ENCODE measurements at places on chromosomes 16 and 17. TPM values are rescaled to one million over a fixed set of nuclear protein-coding genes. Genes with fewer than 3 reads are reported as not detected.

MT1G gene
- total RNA-seq, result not detected

CDH15 gene
- total RNA-seq, result not detected

XYLT1 gene
- 8.0 TPM for total RNA-seq

DNA sequence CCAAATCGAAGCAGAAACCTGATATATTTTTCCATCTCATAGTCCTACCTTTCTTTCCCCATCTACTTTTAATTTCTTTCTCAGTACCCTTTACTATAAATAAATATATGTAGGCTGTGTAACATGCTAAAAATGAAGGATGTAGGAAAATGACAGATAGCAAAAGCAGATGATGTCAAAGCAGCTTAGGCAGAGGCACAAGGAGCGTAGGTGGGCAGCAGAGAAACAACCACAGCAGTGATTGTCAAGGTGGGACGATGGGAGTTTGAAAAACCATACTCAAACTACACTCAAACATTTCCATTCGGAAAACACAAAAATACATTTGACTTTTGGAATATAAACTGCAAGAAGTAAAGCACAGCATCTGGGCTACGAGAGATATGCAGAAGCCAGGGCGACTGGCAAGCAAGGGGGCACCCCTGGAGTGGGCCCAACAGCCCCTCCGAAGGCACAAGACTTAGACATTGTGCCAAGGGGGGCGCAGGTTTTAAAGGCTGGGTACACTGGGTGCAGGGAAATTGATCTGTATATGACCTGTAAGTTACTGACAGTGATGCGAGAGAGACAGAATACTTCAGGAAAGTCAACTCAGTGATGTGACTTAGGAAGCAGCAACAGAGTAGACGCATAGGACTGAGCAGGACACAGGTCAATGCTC, 31.1 kb downstream of the SNN start:
- no peak for DNase-seq
- H3K36me3 ChIP-seq, result peaks cover 60% of the 10 kb centered on the region
- no peaks in the 10 kb centered on the region for H3K4me1 ChIP-seq
- H3K4me3 ChIP-seq, result no peak overlapping the region

- H3K27me3 ChIP-seq, result peaks cover 33% of the 10 kb centered on the region
- no peaks in the 10 kb centered on the region for H3K4me1 ChIP-seq
- H3K36me3 ChIP-seq, result no peaks in the 10 kb centered on the region
- H3K27ac ChIP-seq, result no peak overlapping the region
Observed at GRCh38 chr16:87562201-87562600, 40.1 kb upstream of the JPH3 start.

GRCh38 chr16:78421181-78421708, 321.8 kb downstream of the WWOX start:
- H3K27ac ChIP-seq, result no peak overlapping the region
- H3K4me1 ChIP-seq, result no peaks in the 10 kb centered on the region
- DNase-seq, result no peak
- H3K4me3 ChIP-seq, result no peak overlapping the region
